Stimulated activated CD4-positive, alpha-beta T cell treated with anti-CD3 and anti-CD28 coated beads, Interleukin-1b, Interleukin-23, amount 100 ng/mL, for 48 hours (primary cell): ENCODE measurements at places on chromosomes 3 and 15.

DNA sequence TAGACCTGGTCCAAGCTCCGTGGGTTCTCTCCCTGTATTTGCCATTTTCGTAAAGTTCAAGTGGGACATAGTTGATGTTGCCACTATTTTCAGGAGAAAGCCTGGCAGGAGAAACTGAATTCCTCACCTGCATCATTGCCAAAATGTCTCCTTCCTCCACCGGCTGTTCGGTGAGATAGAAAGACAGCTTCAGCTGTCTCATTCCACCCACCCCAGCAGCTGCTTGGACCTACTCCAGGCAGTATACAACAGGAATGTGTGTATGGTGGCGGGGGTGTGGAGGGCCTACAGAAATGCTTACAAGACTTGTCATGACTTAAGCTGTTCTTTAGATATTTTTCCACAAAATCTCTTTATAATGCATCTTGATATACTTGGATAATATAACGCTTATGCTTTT is 132.7 kb upstream of the RAP2B start:
- DNase-seq: no peak

DNA sequence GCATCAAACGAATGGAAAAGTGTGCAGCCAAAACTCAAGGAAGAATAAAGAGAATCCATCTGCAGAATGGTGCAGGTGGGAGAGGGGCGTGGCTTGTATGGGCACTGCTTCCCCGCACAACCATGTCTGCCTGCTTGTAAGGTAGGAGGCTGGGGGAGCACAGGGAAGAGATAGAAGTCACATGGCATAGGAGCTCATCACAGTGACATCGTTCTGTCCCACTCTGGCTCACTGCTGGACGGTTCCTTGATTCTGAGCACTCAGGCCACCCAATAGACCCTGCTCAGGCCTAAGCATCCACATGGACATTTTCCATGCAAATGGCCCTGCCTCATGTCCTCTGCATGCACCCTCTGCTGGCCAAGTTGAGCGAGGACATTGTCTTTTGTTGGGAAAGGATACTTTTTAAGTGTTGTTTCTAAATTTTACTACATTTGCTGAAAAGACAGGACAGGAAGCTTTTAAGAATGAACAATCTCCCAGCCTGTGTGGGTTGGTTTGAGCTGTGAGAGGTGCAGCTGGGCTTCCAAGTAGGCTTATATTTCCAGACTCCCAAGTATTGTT is 3.1 kb downstream of the MYLK start:
- DNase-seq: no peak

GRCh38 chr3:78792212-78792611 is 975.6 kb downstream of the ROBO1 start:
- no peak for DNase-seq

GRCh38 chr3:69113536-69113935 is 8.9 kb downstream of the LMOD3 start:
- DNase-seq: no peak

GRCh38 chr3:110457508-110457907 is 614.1 kb upstream of the NECTIN3 start:
- DNase-seq: no peak

DNA sequence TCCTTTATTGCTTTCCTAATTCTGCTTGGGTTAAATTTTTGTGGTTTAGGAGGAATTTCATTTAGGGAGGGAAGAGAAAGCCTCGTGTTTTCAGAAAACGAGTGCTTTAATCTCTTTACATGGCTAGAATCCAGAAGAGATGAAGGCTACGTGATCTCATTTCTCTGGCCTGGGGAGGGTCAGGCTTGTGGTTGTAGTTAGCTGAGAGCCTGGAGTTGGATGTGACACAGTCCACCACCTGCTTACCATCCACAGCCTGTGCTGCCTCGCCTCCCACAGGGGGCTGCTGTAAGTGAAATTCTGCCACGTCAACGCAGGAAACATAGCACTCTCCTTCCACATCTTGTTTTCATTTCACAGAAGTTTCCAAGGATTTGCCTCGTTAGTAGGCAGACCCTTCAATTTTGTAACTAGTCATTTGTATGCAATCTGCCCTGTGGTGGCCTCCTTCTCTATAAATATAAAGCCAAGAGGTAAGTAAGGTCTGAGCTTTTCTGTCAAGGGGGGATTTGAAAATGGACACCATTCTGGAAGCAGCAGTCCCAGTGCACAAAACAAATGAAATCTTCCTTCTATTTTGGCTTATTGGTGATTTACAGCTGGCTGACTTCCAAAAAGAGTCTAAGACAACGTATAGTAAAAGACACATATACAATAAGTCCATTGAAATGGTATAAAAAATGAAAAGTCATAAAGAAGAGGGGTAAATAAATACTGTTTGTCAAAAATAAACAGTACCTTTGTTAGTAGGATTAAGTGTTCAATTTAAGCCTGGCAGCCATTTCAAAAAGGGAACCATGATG is 3.4 kb downstream of the GXYLT2 start:
- DNase-seq: no peak

DNA sequence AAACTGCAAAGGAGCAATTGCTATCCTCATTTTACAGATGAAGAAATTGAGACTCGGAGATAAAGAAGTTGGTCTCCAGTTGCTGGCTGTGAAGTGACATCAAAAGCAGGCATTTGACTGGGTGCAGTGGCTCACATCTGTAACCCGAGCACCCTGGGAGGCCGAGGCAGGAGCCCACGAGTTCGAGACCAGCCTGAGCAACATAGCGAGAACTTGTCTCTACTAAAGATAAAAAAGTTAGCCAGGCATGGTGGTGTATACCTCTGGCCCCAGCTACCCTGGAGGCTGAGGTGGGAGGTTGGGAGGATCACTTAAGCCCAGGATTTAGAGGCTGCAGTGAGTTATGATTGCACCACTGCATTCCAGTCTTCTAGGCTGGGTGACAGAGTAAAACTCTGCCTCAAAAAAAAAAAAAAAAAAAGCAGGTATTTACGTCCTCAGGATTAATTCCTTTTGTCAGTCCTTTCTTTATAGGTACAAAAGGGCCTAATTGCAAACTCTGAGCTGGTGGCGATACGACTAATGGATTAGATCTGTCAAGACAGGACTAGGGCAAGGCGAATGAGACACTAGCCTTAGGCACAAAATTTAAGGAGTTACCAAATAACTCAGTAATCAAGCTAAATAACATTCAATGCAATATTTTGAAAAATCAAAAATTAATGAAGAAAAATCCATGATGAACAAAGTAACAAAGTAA is 5.9 kb upstream of the DNASE1L3 start:
- DNase-seq: no peak
